ENCODE measurements at places on chromosomes 2 and 18.
A peak's percentile ranks its signal among the peaks of the same experiment; 100 is the strongest.

DNA sequence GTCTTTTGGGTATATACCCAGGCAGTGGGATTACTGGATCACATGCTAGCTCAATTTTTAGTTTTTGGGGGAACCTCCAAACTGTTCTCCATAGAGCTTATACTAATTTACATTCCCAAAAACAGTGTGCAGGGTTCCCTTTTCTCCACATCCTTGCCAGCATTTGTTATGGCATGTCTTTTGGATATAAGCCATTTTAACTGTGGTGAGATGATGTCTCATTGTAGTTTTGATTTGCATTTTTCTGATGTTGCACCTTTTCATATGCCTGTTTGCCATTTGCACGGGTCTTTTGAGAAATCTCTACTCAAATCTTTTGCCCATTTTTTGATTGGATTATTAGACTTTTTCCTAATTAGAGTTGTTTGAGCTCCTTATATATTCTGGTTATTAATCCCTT is 8.0 kb downstream of the FASTKD1 start:
- DNase-seq, result no peak

DNA sequence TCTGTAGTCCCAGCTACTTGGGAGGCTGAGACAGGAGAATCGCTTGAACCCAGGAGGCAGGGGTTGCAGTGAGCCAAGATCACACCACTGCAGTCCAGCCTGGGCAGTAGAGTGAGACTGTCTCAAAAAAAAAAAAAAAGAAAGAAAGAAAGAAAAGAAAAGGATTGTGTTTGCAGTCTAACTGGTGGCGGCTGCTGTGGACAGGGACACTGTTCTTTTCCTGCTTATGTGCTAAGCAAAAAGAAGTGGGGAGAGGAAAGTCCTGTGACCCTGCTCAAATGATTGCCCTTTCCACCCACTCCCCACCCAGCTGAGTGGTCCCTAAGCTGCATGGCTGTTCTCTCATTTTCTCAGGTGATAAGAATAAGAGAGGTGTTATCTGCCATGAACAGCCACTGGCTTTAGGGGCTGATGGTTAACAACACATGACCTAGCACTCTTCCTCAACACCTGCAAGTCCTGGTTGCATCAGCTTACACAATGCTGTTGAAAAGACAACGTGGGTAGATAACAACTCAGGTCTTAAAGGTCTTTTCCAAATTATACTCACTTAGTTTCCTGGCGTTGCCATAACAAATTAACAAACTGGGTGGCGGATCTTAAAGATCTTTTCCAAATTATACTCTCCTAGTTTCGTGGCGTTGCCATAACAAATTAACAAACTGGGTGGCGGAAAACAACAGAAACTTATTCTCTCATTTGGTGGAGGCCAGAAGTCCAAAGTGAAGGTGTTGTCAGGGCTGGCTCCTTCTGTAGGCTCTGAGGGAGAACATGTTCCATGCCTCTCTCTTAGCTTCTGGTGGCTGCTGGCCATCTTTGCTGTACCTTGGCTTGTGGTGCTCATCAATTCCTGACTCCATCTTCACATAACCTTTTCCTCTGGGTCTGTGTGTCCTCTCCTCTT is 90.3 kb upstream of the RTN4 start:
- no peak for DNase-seq

- no peak for DNase-seq
Measured at GRCh38 chr18:58251416-58251815, 207.4 kb downstream of the NEDD4L start.

DNA sequence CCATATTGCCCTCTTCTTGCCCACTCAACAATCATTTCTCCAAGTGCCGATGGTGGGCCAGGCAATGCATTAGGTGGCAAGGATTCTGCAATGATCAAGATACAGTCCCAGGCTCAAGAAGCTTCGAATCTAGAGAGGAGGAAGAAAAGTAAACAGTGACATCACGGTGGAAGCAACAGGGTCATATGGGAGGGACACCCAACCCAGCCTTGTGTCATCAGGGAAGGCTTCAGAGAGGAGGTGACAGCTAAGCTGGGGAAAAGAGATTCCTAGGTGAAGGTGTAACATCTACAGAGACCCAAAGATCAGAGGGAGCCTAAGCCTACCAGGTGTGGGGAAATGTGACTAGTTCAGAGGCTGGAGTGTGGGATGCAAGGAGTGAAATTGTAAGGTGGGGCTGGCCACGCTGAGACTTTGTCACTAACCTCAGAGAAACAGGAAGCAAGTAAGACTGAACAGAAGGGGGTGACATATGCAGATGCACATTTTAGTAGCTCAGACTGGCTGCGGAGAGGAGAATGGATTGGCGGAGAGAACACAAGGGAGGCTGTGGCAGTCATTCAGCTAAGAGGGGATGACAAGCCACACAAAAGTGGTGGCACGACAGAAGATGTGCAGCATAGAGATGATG is 104.9 kb downstream of the ANKRD44 start:
- peak; percentile 64 for DNase-seq

- DNase-seq, result no peak
Measured at GRCh38 chr2:233991196-233991595, 59.3 kb upstream of the SPP2 start.

DNA sequence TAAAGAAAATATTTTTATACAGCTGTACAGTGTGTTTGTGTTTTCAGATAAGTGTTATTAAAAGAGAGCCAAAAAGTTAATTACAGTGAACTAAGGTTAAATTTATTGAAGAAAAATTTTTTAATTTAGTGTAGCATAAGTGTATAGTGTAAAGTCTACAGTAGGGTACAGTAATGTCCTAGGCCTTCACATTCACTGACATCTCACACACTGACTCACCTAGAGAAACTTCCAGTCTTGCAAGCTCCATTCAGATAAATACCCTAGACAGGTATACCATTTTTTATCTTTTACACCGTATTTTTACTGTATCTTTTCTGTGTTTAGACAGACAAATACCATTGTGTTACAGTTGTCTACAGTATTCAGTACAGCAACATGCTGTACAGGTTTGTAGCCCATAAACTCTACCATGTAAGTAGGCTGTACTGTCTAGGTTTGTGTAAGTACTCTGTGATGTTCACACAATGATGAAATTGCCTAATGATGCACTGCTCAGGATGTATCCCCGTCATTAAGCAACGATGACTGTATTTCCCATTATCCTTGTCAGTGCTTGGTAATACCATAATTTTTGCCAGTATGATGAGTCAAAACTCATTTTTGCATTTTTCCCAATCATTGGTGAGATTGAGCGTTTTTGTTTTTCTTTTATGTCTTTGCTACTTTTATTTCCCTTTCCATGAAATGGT is 48.2 kb upstream of the B3GNT2 start:
- no peak for DNase-seq

- no peak for DNase-seq
Measured at GRCh38 chr2:171652416-171652785, 34.9 kb upstream of the DYNC1I2 start.

DNA sequence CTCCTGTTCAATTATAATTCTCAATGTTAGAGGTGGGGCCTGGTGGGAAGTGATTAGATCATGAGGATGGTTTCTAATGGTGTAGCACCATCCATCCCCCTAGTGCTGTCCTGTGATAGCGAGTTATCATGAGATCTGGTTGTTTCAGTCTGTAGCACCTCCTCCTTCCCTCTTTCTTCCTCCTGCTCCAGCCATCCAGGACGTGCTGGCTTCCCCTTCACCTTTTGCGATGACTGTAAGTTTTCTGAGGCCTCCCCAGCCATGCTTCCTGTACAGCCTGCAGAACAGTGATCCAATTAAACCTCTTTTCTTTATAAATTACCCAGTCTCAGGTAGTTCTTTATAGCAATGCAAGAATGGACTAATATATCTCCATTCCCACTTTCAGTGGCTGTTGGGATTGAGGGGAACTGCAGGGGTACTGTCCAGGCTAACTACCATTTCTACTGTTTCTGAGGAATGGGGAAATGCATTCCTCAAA is 19.2 kb downstream of the SPIRE1 start:
- no peak for DNase-seq

- no peak for DNase-seq
Measured at GRCh38 chr2:121868652-121869051, 113.2 kb downstream of the TSN start.

DNA sequence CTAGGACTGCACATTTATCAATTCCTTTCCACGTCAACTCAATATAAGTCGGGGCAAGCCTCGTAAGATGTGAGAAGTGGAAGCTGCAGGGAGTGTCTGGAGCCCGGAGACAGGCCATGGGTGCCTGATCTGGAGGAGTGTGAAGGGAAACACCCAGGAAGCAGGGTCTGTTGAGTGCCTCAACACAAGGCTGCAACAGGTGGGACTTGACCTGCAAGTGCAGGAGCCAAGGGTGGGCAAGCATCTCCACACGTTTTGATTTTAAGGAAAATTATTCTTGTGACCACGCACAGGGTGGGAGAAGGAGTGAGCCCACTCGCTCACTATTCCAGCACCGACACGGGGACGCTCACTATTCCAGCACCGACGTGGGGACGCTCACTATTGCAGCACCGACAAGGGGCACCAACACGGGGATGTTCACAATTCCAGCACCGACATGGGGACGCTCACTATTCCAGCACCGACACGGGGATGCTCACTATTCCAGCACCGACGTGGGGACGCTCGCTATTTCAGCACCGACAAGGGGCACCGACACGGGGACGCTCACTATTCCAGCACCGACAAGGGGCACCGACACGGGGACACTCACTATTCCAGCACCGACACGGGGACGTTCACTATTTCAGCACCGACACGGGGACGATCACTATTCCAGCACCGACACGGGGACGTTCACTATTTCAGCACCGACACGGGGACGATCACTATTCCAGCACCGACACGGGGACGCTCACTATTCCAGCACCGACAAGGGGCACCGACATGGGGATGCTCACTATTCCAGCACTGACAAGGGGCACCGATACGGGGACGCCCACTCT is 197.3 kb downstream of the EIPR1 start:
- no peak for DNase-seq

DNA sequence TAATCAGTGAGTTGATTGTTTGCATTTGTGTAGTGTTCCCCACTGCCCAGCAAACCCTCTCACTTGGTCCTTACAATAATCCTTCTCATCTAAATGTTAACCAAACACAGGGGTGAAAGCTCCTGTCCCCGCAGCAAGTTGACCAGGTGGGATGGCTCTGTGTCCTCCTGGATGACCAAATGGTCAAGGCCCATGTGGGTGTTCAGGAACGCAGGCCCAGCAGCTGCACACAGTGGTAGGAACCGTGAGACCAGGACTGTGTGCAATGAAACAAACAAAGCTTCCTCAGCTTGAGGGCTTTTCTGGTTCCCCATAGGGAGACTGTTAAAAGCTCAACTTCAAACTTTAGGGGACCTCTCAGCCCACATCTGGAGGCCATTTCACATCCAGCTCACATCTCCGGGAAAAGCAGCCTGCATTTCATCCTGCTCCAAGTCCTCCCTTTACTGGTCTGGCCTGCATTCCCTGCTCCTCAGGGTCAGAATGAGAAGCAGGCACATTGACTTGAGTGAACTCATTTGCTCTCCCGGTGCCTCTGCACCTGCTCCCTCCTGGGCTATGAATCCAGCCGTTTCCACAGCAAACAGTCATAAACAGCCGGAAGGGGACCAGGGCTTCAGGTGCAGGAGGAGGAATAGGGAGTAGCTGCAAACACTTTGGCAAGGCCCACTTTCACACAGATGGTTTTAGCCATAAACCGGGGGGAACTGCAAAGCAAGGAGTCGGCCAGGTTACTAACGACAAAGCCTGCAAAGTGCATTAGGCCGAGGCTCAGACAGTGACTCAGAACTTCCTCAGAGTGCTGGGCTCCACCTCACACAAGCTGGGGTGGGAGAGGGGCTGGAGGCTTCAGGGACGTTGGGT is 144.7 kb downstream of the CAPN13 start:
- no peak for DNase-seq

- no peak for DNase-seq
Measured at GRCh38 chr2:100470898-100471514, 724 bp downstream of the NMS start.
